ENCODE measurements at places on chromosomes 1 and 21.

GRCh38 chr1:165875604-165876003, 48.2 kb downstream of the UCK2 start:
- no peaks in the 10 kb centered on the region for H3K36me3 ChIP-seq
- no peaks in the 10 kb centered on the region for H3K27me3 ChIP-seq
- H3K27ac ChIP-seq: no peak overlapping the region
- H3K4me3 ChIP-seq: no peak overlapping the region

DNA sequence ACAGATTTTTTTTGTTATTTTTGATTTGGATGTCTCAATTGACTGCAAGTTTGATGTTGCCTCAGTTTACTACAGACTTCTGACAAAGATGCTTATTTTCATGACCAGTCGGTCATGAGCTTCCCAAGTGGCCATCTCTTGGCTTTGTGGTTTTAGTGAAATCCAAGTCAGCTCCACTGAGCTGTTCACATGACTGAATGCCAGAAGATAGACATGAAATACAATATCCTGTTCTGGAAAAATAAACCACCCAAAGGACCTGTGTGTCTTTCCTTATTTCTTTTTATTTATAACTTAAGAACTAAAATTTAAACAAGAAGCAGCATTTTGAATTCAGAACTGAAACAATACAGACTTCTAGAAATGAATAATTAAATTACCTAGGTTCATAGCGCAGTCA, 89.3 kb downstream of the HMCN1 start:
- H3K4me1 ChIP-seq: no peaks in the 10 kb centered on the region
- H3K4me3 ChIP-seq: no peak overlapping the region
- DNase-seq: no peak

DNA sequence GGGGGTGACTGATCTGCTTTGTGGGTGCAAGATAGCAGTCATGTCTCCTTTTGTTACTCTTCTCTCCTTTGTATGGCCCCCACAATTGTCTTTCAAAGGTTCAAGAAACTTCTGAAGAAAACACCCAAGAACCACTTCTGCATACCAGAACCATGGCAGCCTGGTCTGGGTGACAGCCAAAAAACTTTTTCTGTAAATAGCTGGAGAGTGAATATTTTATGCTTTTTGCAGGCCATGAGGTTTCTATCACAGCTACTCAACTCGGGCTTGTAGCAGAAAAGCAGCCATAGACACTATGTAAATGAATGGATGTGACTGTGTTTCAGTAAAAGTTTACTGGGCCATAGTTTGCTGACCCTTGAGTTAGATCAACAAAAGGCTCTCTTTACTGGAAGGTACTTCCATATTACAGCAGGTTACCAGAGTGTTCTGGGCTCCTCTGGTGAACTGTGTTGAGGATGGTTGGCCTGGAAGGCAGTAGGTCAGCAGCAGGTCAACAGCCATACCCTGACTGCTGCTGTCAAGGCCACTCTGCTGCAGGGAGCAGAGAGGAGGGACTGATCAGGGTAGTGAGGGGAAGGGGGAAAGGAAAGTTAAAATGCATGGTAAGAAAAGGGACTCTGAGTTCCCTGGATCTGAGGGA, 116.4 kb downstream of the GDAP2 start:
- DNase-seq: no peak
- H3K4me3 ChIP-seq: no peak overlapping the region
- H3K27ac ChIP-seq: no peak overlapping the region
- no peaks in the 10 kb centered on the region for H3K4me1 ChIP-seq
- peaks cover 3% of the 10 kb centered on the region for H3K27me3 ChIP-seq

- H3K27ac ChIP-seq: no peak overlapping the region
- no peaks in the 10 kb centered on the region for H3K4me1 ChIP-seq
- peak; percentile 32 for DNase-seq
- H3K27me3 ChIP-seq: no peaks in the 10 kb centered on the region
Measured at GRCh38 chr1:221166559-221167318, 287.5 kb downstream of the HLX start.

DNA sequence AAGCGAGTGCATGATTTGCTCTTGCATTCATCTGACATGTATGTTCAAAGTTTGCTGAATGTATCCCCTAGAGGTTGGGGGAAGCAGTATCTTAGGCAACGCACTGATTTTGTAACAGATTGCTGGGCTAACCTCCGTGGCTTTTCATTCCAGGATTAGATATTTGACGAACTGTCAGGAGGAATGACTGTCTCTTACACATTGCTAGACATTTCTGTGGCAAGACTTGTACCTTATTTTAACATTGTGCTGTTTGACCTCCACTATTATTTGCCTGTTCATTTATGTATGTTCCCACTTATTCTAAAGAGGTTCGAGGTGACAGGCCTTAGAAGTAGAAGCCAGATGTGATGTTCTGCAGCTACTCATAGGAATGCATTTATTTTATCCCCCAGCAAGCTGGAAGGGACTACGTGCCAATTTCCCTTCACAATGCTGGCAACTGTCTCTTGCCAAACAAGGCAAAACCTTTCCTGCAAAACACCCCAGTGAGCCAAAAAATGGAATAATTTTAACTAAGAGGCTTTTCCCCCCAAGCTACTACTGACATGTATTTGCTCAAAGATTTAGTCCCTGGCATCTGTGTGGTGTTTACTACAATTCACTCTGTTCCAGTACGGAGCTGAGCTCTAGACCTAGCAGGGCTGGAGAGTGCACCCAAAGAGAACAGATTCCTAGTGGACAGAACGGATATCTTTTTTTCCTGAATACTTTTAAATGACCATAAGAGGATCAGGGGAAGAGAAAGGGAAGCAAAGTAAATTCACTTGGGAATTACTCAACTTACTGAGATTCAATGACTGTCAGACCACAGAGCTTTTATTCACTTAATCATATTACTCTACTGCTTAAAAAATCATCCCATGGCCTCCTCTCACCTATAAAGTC, 646.2 kb downstream of the SMYD3 start:
- no peak overlapping the region for H3K4me3 ChIP-seq
- no peak overlapping the region for H3K27ac ChIP-seq
- no peak for DNase-seq
- no peaks in the 10 kb centered on the region for H3K4me1 ChIP-seq

DNA sequence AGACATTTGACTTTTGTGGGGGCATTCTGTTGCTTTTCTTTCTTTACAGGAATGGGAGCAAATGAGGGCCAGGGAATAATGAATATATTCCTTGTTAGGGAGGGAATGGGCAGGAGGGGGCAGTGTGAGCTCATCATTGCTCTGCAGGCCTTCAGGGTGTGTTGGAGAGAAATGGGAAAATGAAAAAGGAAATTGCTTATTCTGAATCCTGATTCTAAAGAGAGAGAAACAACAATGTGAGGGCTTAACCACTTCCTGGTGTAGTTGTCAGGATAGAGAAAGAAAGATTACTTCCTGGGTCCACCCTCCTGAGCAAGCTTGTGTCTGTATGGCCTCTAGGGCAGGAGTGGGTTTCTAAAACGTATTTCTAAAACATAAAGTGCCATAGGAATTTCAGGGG, 28.3 kb downstream of the VANGL2 start:
- peak; percentile 18 for DNase-seq
- no peaks in the 10 kb centered on the region for H3K36me3 ChIP-seq
- peak overlapping the region; percentile 74 for H3K27ac ChIP-seq
- peaks cover 52% of the 10 kb centered on the region for H3K4me1 ChIP-seq
- no peaks in the 10 kb centered on the region for H3K27me3 ChIP-seq

DNA sequence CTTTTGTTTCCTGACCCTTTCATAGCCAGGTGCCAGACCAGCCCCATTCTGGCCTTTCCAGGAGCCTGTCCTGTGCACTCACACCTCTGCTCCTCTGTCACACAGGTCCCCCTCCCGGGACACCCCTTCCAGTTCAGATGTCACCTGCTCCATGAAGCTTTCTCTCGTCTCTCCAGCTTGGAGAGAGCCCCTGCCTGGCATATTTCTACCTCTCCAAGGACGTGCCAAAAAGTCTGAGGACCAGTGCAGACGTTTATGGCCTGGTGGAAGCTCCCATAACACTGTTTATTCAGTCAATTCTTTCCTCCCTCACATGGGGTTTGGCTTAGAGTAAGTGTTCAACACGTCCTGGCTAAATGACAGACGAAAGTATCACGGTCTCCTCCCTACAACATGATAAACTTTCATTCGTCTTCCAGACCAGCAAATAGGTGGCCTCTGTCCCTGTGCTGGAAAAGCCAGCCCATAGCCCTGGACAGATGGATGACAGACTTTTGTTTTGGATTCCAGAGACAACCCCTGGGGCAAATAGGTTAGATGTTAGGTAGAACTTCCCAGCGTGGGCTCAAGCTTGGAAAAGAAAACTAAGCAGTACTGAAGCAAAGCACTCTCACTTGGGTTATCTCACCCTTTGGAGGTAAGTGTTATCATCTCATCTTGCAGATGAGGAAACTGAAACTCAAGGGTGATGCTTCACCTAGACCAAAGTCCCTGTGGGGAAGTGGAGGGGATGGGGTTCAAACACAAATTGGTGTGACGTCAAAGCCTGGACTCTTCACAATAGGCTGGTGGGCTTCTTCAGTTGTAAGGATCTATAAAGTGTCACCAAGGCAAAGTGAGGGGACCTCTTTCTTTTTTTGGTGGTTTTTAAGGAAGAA, 52.9 kb upstream of the ECE1 start:
- H3K4me3 ChIP-seq: peak overlapping the region; percentile 91
- H3K4me1 ChIP-seq: peaks cover 80% of the 10 kb centered on the region
- H3K27ac ChIP-seq: peak overlapping the region; percentile 0

GRCh38 chr1:83860490-83861221, 138.3 kb downstream of the TTLL7 start:
- peak overlapping the region; percentile 79 for H3K27ac ChIP-seq
- H3K27me3 ChIP-seq: no peaks in the 10 kb centered on the region
- H3K4me3 ChIP-seq: peak overlapping the region; percentile 63
- H3K36me3 ChIP-seq: no peaks in the 10 kb centered on the region
- DNase-seq: peak; percentile 65

DNA sequence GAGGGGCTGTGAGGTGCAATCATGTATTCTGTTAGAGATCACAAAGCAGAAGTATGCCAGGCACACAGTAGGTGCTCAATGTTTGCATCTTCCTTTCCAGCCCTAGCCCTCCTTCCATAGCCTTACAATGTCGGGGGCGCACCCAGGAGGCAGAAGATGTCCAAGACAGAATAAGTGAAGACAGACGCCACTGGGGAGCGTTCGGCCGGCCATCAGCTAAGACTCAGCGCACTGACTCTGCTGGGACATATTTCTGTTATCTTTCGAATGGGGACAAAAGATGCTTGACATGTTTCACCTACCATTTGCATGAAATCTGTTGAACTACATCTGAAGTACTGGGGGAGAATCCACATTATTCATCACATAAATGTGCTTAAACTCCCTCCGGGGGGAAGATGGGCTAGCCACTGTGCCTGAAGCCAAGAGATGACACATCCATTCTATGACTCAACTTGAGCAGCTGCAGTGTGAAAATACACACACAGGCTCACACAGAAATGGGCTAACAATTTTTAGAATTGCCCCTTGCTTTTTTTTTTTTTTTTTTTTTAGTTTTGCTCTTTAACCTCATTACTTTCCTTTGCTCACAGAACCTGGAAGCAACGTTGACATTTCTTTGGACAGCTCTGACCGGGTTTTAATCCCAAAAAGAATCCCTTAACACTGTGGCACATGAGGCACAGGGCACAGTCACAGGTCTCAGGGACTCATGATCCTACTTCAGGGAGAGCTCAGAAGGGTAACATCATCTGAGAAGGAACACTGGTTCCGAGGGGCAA, 7.9 kb downstream of the TIAM1 start:
- H3K4me3 ChIP-seq: no peak overlapping the region
- no peaks in the 10 kb centered on the region for H3K4me1 ChIP-seq
- DNase-seq: no peak
- no peaks in the 10 kb centered on the region for H3K27me3 ChIP-seq
- no peaks in the 10 kb centered on the region for H3K36me3 ChIP-seq

- no peak overlapping the region for H3K4me3 ChIP-seq
- no peak for DNase-seq
- no peak overlapping the region for H3K27ac ChIP-seq
Measured at GRCh38 chr21:39938086-39938625, 70.9 kb downstream of the PCP4 start.

DNA sequence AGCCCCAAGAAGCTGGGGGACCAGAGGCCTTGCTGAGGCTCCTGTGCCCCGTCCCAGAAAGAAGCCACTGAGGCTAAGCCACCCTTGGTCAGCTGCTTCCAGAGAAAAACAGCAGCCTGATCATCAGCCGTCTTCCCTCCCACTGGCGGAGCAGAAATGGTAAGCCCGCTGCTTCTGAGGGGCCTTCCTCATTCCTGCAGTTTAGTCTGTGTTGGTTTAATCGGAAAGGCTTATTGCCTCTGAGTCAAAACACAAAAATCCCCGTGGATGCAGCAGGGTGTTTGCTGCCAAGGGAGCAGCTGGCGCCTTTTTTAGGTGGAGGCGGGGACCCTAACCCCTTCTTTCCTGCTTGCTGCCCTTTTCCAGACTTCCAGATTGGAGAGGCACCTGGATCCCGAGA, 33.9 kb downstream of the SPSB1 start:
- no peaks in the 10 kb centered on the region for H3K27me3 ChIP-seq
- H3K4me3 ChIP-seq: no peak overlapping the region
- no peaks in the 10 kb centered on the region for H3K4me1 ChIP-seq
- no peak overlapping the region for H3K27ac ChIP-seq
- no peaks in the 10 kb centered on the region for H3K36me3 ChIP-seq

DNA sequence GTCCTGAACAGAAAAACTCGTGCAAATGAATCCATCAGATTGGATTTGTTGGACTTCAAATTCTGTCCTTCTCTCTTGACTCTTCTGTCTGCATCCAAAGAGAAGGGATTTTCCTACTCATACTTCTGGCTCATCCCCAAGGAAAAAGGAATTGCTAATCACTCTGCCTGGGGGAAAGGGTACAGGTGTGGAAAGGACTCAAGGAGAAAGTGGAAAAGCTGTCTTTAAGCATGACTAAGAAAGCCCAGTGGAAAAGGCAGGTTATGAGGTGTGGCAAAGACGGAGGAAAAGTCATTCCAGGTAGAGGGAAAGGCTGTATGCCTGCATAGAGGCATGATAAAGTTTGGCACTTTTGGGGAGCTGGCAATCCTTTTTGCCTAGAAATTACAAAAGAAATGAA, 43.4 kb downstream of the PTGS2 start:
- no peaks in the 10 kb centered on the region for H3K36me3 ChIP-seq
- H3K27me3 ChIP-seq: no peaks in the 10 kb centered on the region
- H3K4me1 ChIP-seq: no peaks in the 10 kb centered on the region
- DNase-seq: no peak
- no peak overlapping the region for H3K4me3 ChIP-seq
- no peak overlapping the region for H3K27ac ChIP-seq

GRCh38 chr1:67339623-67340343, 32.1 kb downstream of the IL12RB2 start:
- no peak overlapping the region for H3K4me3 ChIP-seq
- no peaks in the 10 kb centered on the region for H3K36me3 ChIP-seq
- no peak for DNase-seq
- peaks cover 22% of the 10 kb centered on the region for H3K4me1 ChIP-seq
- H3K27ac ChIP-seq: no peak overlapping the region
- no peaks in the 10 kb centered on the region for H3K27me3 ChIP-seq

- no peaks in the 10 kb centered on the region for H3K36me3 ChIP-seq
- no peak for DNase-seq
- no peaks in the 10 kb centered on the region for H3K27me3 ChIP-seq
- H3K4me1 ChIP-seq: no peaks in the 10 kb centered on the region
Measured at GRCh38 chr1:96931136-96931535, 209.6 kb downstream of the PTBP2 start.

DNA sequence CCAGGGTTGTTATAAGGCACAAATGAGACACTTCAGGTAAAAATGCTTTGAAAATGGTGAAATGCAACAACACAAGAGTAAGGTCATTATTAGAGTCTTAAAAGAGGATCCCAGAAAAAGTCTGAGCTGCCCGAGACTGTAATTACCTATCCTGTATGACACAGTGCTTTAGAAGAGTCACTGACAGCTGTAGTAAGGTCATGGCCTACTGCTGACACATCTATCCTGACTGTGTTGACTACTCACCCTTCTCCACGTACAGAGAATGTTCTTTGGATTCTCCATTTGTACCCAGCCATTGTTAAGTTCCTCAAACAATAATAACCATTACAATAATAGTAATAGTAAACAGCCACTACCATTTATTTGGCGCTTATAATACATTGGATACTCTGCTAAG, 104.4 kb downstream of the CACHD1 start:
- no peak overlapping the region for H3K4me3 ChIP-seq
- no peaks in the 10 kb centered on the region for H3K36me3 ChIP-seq
- DNase-seq: no peak
